ENCODE measurements at places on chromosomes 3 and 15. TPM values are rescaled to one million over a fixed set of nuclear protein-coding genes. Genes with fewer than 3 reads are reported as not detected.

The GOLGA8J gene
- total RNA-seq = 0.29 TPM

The SLC22A14 gene
- total RNA-seq = 0.29 TPM

The NPRL2 gene
- 22.1 TPM for total RNA-seq

The HMG20A gene
- 33.0 TPM for total RNA-seq

The SERINC4 gene
- not detected for total RNA-seq

The CAMKV gene
- not detected for total RNA-seq

The CPLX3 gene
- total RNA-seq = not detected

All from osteoblast (primary cell).